Activated T-helper 17 cell treated with anti-CD3 and anti-CD28 coated beads, Interleukin-2, amount 50 U/mL, for 72 hours (primary cell): ENCODE measurements at places on chromosomes 4 and X. TPM values are rescaled to one million over a fixed set of nuclear protein-coding genes. Genes with fewer than 3 reads are reported as not detected.

Gene PLXNA3
- total RNA-seq, result 63.2 TPM

Gene MTNR1A
- not detected for total RNA-seq

Gene PNMA3
- 3.2 TPM for total RNA-seq

Gene TEX11
- not detected for total RNA-seq

Gene PSAPL1
- not detected for total RNA-seq

Gene FABP2
- not detected for total RNA-seq

Gene GPR82
- not detected for total RNA-seq

Gene XAGE1A
- total RNA-seq, result not detected

Gene GPR78
- total RNA-seq, result not detected

Gene PCDH18
- total RNA-seq, result not detected

Gene FAM53A
- 2.6 TPM for total RNA-seq

Gene NDNF
- total RNA-seq, result 0.13 TPM
